ENCODE measurements at places on chromosomes 6 and 20.
A peak's percentile ranks its signal among the peaks of the same experiment; 100 is the strongest.

GRCh38 chr6:26029570-26029856, 57.7 kb upstream of the HFE start:
- DNase-seq, result no peak

DNA sequence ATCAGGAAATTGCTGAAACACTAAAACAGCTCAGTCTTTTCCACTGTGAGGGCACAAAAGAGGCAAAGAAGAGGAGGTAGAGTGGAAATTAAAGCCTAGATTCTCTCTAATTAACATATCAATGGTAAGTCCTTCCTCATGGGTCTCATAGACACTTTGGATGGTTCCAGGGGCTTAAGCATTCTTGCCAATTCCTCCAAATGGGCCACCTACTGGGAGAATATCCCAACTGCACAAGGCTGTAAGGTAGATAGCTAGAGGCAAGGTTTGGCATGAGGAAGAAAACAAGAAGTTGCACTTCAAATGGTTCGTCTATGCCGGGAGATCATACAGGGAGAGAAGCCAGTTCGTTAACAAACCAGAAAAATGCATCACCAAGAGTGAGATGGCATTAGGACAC, 107.6 kb upstream of the KHDRBS2 start:
- no peak for DNase-seq

DNA sequence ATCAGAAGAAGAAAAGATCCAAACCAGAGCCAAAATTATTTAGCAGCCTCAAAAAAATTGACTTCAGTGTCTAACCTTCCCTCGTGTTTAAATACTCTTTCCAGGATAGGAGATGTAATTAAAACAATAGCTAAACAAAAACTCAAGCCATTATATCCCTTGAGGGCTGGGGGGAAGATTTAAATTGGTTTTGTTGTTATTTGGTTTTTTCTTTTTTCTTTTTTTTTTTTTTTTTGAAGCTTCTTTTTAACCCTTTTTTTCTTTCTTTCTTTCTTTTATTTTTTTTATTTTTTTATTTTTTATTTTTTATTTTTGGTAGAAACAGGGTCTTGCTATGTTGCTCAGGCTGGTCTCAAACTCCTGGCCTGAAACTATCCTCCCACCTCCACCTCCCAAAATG, 269.0 kb downstream of the KHDC1L start:
- no peak for DNase-seq

DNA sequence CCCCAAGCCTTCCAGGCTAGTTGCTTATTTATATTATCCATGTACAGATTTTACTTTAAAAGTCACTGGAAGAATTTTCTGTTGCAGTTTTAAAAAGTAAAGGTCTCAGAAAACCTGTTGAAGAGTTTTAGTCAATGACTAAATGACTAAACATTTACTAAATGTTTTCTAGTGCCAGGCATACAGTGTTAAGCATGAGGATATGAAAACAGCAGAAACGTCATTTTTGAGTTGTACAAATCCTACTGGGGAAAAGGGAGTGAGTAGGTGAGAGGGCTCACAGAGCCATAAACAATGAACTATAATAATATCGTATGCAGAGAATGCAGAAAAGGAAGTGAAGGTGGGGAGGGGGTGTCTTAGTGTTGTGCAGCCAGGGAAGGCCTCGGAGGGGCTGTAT, 66.3 kb downstream of the MAN1A1 start:
- no peak for DNase-seq

- DNase-seq, result no peak
Observed at GRCh38 chr20:62354811-62355341, 12.2 kb downstream of the LAMA5 start.

- no peak for DNase-seq
Observed at GRCh38 chr20:40293740-40294139, 395.3 kb downstream of the MAFB start.

DNA sequence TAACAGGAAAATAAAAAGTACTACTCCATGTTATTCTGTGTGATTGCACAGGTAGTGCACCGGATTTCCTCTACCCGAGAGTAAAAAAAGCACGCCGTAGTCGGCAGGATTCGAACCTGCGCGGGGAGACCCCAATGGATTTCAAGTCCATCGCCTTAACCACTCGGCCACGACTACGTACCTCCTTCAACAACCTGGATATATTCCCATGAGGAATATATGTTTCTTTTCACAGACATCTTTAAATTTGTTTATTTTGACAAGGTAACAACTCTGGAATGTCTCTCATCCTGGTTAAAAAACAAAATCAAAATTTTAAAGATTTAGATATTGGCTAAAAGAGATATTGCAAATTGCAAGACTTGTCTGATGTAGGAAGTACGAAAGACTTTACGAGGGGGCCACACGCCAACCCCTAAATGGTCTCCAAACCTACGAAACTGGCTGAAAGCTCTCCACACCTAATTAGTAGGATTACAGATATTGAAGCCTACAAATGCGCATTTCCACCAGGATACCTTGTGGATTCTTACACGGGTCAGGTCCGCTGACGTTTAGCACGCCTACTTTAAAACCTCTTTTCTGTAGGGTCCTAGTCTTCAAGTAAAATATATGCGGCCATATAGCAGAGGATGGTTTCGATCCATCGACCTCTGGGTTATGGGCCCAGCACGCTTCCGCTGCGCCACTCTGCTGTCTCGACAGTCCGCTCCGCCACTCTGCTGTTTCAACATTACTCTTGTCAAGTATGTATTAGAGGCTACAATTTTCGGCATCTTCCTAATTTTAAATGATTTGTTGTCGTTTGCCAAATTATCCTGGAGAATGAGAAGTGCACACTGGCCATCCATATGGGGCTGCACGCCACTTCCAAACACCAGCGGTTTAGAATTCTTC, 52.2 kb upstream of the BTN3A2 start:
- peak; percentile 71 for DNase-seq

DNA sequence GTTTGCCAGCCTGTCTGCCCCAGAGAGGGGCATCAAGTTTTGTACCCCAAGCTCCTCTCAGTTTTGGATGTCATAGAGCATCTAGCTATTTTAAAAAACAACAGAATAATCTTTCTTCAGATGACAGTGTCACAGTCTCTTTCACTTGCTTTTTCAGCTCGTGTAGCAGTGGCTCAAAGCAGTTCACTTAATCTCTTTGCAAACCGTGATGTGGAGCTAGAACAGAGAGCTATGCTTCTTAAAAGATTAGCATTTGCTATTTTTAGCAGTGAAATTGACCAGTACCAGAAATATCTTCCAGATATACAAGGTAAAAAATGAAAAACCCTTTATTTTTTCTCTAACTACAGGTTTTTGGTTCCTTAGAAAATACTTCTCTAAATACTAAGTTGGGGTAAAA, 37.3 kb downstream of the PGM3 start:
- no peak for DNase-seq

DNA sequence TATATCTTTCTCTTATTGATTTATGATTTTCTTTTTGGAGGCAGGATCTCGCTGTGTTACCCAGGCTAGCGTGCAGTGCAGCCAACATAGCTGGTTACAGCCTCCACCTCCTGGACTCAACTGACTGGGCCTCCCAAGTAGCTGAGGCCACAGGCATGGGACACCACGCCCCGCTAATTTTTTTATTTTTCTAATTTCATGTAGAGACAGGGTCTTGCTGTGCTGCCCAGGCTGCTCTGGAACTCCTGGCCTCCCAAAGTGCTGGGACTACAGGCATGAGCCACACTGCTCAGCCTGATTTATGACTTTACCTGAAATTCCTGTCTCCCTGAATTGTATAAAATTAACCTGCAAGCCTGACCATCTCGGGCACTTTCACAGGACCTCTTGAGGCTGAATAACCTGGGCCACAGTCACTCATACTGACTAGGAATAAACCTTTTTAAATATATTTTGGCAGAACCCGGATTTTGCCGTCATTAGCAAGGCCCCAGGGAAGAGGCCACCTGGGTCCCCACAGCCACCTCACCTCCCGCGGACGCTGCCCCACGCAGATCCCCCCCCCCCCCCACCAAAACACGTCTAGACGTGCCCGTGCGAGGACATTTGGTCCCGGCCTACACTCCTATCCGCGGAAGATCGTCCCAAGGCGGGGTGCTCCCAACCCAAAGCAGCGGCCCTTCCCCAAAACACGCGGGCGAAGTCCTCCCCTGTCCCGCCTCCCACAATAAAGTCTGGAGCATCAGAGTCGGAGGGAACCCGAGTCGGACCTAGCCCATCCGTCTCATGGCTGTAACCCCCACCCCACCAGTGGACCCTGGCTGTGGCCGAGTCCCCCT, 902 bp downstream of the ZNF337 start:
- DNase-seq, result no peak

GRCh38 chr6:83511901-83512681, at the start of gene PRSS35:
Gene PRSS35, plus strand, starts transcription at chr6:83512534. Its CDS starts 10,908 bp downstream, at chr6:83523442.
- no peak for DNase-seq

DNA sequence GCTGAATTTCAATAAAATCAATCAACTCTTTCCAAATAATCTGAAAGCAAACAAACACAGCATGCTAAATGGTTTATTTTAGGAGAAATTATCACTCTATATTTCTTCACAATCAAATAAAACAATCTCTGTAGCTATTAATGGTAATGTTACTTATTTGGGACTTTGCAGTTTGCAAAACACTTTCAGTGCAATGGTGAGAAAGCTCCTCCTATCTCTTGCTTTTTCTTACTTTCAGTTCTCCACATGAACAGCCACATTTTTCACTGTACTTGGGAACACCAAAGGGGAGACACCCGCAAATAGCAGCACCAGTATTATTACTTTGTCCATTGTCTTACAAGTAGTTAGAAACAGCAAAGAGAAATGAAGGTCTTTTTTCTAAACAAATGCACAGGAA, 92.4 kb downstream of the DST start:
- no peak for DNase-seq
